ENCODE measurements at places on chromosomes 16 and 17.

- no peaks in the 10 kb centered on the region for H3K27me3 ChIP-seq
- H3K4me3 ChIP-seq: peak within 1 kb of the TSS; percentile 89
Observed at GRCh38 chr17:44829523-44830358, at the start of gene GJC1. GJC1 (minus strand) TSS chr17:44830287; CDS start chr17:44805817, 24,470 bp downstream.

GRCh38 chr17:28758411-28759121 is 14.8 kb downstream of the TRAF4 start:
- H3K4me3 ChIP-seq: no peak overlapping the region
- no peak overlapping the region for H3K27ac ChIP-seq
- H3K4me1 ChIP-seq: no peaks in the 10 kb centered on the region
- H3K36me3 ChIP-seq: peaks cover 27% of the 10 kb centered on the region
- no peaks in the 10 kb centered on the region for H3K27me3 ChIP-seq

- no peaks in the 10 kb centered on the region for H3K27me3 ChIP-seq
- H3K4me3 ChIP-seq: no peak overlapping the region
- DNase-seq: no peak
- H3K36me3 ChIP-seq: no peaks in the 10 kb centered on the region
- H3K27ac ChIP-seq: no peak overlapping the region
Observed at GRCh38 chr17:36674278-36674650, 72.9 kb downstream of the MRM1 start.

GRCh38 chr17:82225368-82226029 is 3.3 kb upstream of the SLC16A3 start:
- H3K36me3 ChIP-seq: no peaks in the 10 kb centered on the region
- no peak for DNase-seq
- peaks cover under 1% of the 10 kb centered on the region for H3K4me1 ChIP-seq

- H3K27me3 ChIP-seq: no peaks in the 10 kb centered on the region
- no peaks in the 10 kb centered on the region for H3K36me3 ChIP-seq
- no peak overlapping the region for H3K27ac ChIP-seq
- H3K4me3 ChIP-seq: no peak overlapping the region
- H3K4me1 ChIP-seq: no peaks in the 10 kb centered on the region
Observed at GRCh38 chr17:72967977-72968585, 124.4 kb downstream of the SLC39A11 start.

DNA sequence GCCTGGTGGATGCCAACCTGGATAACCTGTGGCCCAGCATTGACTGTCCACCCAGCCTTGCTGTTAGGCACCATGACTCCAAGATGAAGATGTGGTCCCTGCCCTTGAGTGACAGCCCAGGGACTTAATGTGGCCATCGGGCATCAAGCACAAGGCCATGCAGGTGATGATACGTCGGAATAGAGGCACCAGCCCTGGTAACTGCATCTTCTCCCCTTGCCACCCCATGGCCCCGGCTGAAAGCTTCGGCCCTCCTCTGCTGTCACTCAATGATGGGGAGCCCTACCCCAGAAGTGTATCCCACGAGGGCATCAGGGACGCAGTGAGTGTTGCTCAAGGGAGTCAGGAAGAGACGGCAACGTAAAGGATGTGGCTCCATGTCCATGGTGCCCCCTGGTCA is 2.0 kb downstream of the NT5C start:
- peaks cover 11% of the 10 kb centered on the region for H3K4me1 ChIP-seq
- H3K27me3 ChIP-seq: no peaks in the 10 kb centered on the region
- no peak for DNase-seq
- peaks cover 2% of the 10 kb centered on the region for H3K36me3 ChIP-seq
- H3K27ac ChIP-seq: no peak overlapping the region
- H3K4me3 ChIP-seq: no peak overlapping the region

GRCh38 chr16:46899443-46900143 is 15.4 kb downstream of the GPT2 start:
- no peaks in the 10 kb centered on the region for H3K27me3 ChIP-seq
- DNase-seq: no peak
- H3K4me3 ChIP-seq: no peak overlapping the region
- H3K4me1 ChIP-seq: no peaks in the 10 kb centered on the region

DNA sequence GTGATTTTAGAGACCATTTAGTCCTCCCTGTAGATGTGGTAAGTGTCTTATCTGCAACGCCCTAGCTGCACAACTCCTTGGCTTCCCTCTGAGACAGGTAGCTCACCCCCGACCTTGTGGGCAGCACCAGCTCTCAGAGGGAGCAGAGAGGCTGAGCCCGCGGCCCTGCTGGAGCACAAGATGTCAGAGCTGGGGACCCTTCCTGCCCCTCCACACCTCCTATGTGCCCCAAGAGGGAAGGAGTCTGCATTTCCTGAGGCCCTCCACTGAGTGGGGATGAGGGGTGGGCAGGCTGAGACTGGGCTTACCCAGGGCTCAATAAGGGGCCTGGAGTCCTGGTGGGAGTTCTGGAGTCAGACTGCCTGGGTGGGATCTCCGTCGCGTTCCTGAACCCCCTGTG is 12.2 kb upstream of the ADGRG1 start:
- no peaks in the 10 kb centered on the region for H3K4me1 ChIP-seq
- no peaks in the 10 kb centered on the region for H3K36me3 ChIP-seq
- no peaks in the 10 kb centered on the region for H3K27me3 ChIP-seq
- no peak overlapping the region for H3K27ac ChIP-seq
- H3K4me3 ChIP-seq: no peak overlapping the region

GRCh38 chr16:86498671-86499439 is 11.5 kb upstream of the FOXF1 start:
- H3K4me1 ChIP-seq: peaks cover 11% of the 10 kb centered on the region
- H3K27me3 ChIP-seq: peaks cover 46% of the 10 kb centered on the region
- DNase-seq: no peak
- no peak overlapping the region for H3K27ac ChIP-seq

DNA sequence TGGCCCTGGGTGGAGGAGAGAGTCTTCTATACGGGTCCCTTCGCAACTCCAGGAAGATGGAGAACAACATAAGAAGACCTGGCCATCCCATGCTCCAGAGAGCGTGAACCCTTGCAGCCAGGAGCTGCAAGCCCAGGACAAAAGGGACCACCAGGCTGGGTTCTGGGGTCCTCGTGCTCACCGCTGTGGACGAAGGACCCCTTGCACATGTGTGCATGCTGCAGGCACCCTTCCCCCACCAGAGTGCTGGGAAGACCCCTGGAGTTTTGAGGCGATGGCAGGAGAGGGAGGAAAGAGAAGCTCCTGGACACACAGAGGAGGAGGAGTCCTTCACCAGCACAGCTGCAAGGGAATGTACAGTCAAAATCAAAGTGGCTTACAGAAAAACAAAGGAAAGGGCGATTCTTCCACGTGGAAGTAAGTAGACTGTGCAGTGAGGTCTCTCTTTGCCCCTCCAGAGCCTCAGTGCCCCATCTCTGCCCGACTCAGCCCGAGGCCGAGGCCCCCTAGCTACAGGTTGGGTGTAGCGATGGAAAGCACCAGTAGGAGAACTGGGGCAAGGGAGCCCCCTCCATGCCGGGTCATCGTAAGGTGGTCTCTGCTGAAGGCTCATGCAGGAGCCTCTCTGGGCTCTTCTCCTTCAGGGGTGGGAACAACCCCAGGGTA is 51.3 kb downstream of the PIMREG start:
- no peaks in the 10 kb centered on the region for H3K4me1 ChIP-seq
- DNase-seq: no peak
- no peak overlapping the region for H3K27ac ChIP-seq
- H3K4me3 ChIP-seq: no peak overlapping the region

GRCh38 chr17:81928544-81929252 is 1.2 kb upstream of the MAFG start:
- no peak for DNase-seq
- H3K36me3 ChIP-seq: no peaks in the 10 kb centered on the region
- no peaks in the 10 kb centered on the region for H3K27me3 ChIP-seq
- H3K27ac ChIP-seq: no peak overlapping the region
- peak overlapping the region; percentile 75 for H3K4me3 ChIP-seq
- peaks cover 24% of the 10 kb centered on the region for H3K4me1 ChIP-seq

GRCh38 chr16:15765880-15766279 is 90.9 kb downstream of the MYH11 start:
- peak overlapping the region; percentile 47 for H3K27ac ChIP-seq
- peaks cover 65% of the 10 kb centered on the region for H3K36me3 ChIP-seq
- H3K27me3 ChIP-seq: no peaks in the 10 kb centered on the region
- no peak overlapping the region for H3K4me3 ChIP-seq
- peaks cover 53% of the 10 kb centered on the region for H3K4me1 ChIP-seq

DNA sequence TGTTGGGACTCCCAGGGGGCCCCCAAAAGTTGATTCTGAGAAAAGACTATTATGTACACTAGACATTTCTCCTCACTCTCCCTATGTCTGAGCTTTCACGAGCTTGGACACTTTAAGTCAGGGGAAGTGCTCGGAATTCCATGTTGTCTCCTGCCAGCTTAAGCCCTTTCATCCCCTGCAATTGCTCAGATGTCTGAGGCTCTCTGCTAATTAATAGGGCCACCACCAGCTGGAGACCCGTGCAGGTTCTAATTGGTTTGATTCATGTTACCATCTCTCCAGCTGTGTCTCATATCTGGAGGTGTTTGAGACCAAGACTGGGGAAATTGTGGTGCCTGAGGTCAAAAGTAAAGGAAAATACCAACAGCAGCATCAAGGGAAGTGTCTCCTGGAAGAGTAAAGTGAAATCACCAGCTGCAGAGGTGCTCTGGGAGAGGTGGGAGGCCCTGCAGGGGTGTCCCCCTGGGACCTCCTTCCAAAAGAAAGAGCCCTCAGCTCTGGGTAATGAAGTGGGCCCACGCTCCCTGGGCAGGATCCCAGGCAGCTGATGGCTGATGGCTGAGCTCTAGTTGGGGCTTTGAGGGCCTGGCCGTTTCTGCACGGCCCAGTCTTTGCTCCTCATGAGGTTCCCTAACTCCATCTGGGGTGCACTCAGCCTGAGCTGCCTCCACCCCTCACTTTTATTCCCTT is 5.8 kb upstream of the UTS2R start:
- H3K4me3 ChIP-seq: no peak overlapping the region
- H3K27ac ChIP-seq: no peak overlapping the region
- H3K36me3 ChIP-seq: no peaks in the 10 kb centered on the region
- peaks cover 5% of the 10 kb centered on the region for H3K4me1 ChIP-seq
- H3K27me3 ChIP-seq: peaks cover 2% of the 10 kb centered on the region

- H3K4me1 ChIP-seq: no peaks in the 10 kb centered on the region
- H3K27ac ChIP-seq: no peak overlapping the region
- H3K27me3 ChIP-seq: no peaks in the 10 kb centered on the region
Observed at GRCh38 chr16:14377326-14377725, 252.7 kb downstream of the PARN start.

DNA sequence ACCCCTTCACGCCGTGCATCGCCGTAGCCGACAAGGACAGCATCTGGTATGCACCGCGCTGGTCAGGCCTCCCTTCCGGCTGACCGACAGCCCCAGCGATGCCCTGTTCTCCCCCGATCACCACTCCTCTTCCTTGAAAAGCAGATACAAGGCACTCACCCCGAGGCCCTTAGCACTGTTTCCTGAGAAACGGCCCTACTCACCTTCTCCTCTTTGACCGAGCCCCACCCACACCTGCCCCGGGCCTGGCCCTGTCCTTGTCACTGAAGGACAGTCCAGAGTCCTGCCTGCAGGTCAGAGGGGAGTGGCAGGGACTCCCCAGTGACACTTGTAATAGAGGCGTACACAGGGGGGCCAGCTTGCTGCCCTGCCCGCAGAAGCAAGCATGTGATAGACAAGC is 45.9 kb upstream of the CHMP6 start:
- H3K4me3 ChIP-seq: no peak overlapping the region
- peaks cover 40% of the 10 kb centered on the region for H3K4me1 ChIP-seq
- no peak overlapping the region for H3K27ac ChIP-seq
- DNase-seq: no peak

- H3K36me3 ChIP-seq: no peaks in the 10 kb centered on the region
- peaks cover 15% of the 10 kb centered on the region for H3K27me3 ChIP-seq
- DNase-seq: no peak
- peaks cover 35% of the 10 kb centered on the region for H3K4me1 ChIP-seq
- no peak overlapping the region for H3K27ac ChIP-seq
Observed at GRCh38 chr17:7041607-7042500, 2.0 kb downstream of the SLC16A11 start.

GRCh38 chr17:45743626-45744326 is 40.3 kb upstream of the CRHR1 start:
- H3K27me3 ChIP-seq: no peaks in the 10 kb centered on the region
- no peak overlapping the region for H3K4me3 ChIP-seq
- DNase-seq: no peak
- H3K4me1 ChIP-seq: no peaks in the 10 kb centered on the region

GRCh38 chr17:17730250-17730935 is 49.1 kb downstream of the RAI1 start:
- H3K27ac ChIP-seq: no peak overlapping the region
- H3K27me3 ChIP-seq: no peaks in the 10 kb centered on the region
- no peaks in the 10 kb centered on the region for H3K4me1 ChIP-seq
- H3K4me3 ChIP-seq: no peak overlapping the region
- DNase-seq: no peak

- H3K4me3 ChIP-seq: no peak overlapping the region
- H3K27me3 ChIP-seq: no peaks in the 10 kb centered on the region
- peaks cover 44% of the 10 kb centered on the region for H3K4me1 ChIP-seq
- H3K36me3 ChIP-seq: peaks cover 9% of the 10 kb centered on the region
Observed at GRCh38 chr17:75473246-75473645, 16.8 kb downstream of the TMEM94 start.

GRCh38 chr16:79597277-79598062 is 3.1 kb downstream of the MAF start:
- no peaks in the 10 kb centered on the region for H3K36me3 ChIP-seq
- peaks cover 9% of the 10 kb centered on the region for H3K4me1 ChIP-seq
- DNase-seq: no peak
- peak overlapping the region; percentile 86 for H3K4me3 ChIP-seq

DNA sequence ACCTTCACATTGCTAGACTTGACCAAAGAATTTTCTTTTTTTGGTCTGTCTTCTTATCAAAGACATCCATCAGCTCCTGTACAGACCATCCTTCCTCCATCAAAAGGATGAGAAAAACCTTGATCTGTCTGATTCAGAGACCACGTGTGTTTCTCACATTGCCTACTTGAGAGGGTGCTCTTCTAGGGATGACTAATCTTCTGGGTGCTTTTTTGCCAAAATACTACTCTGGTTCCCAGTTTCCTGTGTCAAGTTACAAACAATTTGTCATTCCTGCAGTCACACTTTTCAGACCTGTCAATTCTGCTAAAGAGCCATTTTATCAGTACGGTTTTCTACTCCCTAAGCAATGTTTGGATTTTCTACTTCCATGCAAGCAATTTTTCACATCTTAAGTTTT is 492.2 kb downstream of the CDH11 start:
- no peaks in the 10 kb centered on the region for H3K4me1 ChIP-seq
- no peak for DNase-seq
- no peaks in the 10 kb centered on the region for H3K27me3 ChIP-seq
- no peaks in the 10 kb centered on the region for H3K36me3 ChIP-seq

- peak within 1 kb of the TSS; percentile 73 for H3K27ac ChIP-seq
- no peaks in the 10 kb centered on the region for H3K36me3 ChIP-seq
- peaks cover 16% of the 10 kb centered on the region for H3K4me1 ChIP-seq
- peak within 1 kb of the TSS; percentile 85 for H3K4me3 ChIP-seq
Observed at GRCh38 chr16:82626791-82627261, at the start of gene CDH13. CDH13 (plus strand) TSS chr16:82626969.

- no peak overlapping the region for H3K4me3 ChIP-seq
- no peaks in the 10 kb centered on the region for H3K27me3 ChIP-seq
- no peaks in the 10 kb centered on the region for H3K36me3 ChIP-seq
- no peaks in the 10 kb centered on the region for H3K4me1 ChIP-seq
Observed at GRCh38 chr16:13291591-13292333, 390.4 kb downstream of the SHISA9 start.

GRCh38 chr16:68760671-68761275 is 23.7 kb downstream of the CDH1 start:
- no peak overlapping the region for H3K27ac ChIP-seq
- H3K4me3 ChIP-seq: no peak overlapping the region
- no peak for DNase-seq
- H3K4me1 ChIP-seq: no peaks in the 10 kb centered on the region
